ENCODE measurements at places on chromosomes 11 and 22.

DNA sequence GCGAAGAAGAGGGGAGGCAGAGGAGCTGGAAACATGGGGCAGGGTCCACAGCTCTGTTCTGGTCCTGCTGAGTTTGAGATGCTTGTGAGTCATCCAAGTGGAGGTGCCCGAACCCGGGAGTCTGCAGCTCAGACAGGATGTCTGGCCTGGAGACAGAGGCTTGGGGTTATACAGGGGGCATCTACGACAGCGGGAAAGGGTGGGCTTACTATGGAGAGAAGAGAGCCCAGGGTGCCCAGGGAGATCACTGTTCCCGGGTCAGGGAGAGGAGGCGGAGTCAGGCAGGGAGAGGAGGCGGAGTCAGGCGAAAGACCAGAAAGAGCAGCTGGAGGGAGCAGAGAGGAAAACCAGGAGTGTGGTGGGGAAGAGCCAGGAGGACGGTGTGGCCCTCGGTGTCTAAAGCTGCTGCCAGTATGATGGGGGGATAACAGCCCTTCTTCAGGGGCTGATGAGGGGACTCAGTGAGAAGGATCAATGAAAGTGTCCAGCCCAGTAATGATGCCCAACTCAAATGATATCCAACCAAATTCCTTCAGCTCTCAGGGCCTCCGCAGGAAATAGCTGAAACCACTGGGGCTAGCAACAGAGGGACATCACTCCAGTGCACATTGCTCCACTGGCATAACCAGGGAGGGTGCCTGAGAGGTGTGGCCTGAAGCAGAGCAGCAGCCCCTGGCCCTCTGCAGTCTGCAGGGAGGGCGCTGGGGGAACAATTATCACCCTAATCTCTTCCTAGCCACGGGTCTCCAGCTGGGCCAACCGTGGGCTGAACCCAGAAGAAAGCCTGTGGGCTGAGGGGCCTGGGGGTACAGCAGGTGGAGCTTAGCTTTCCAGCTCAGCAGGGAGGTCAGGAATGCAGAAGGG is 2.6 kb upstream of the LTBP3 start:
- DNase-seq = peak; percentile 89

GRCh38 chr11:35997902-35998520 is 54.1 kb downstream of the LDLRAD3 start:
- no peak for DNase-seq

DNA sequence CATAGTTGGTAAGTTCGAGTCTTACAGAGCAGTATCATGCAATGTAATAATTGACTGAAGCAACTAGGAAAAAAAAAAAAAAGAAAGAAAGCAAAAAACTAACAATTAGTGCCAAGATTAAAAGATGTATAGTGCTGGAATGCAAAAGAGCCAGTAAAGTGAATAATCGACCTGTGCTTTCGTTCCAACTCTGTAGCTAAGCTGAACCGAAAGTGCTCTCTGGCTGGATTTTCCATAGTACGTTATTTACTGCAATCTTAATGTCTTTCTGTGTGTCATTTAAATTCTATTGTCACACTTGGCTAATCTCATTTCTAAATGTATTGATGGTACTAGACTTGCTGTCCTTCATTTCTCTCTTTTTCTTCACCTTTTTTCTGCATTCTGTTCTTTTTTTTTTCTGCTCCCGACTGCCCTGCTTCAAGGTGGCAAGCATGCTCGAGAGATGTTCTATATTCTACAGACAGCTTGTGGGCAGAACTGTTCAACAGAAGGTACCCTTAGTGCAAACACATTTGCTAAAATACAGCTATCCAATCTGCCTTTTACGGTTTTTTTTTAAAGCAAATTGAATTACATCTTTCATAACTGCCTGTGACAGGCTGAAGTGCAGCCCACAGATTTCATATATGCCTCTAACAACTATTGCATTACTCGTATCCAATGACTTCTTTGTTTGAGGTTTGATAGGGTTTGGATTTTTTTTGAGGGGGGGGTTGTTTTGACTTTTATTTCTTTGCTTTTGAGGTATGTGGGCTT is 204.2 kb upstream of the MTNR1B start:
- no peak for DNase-seq

DNA sequence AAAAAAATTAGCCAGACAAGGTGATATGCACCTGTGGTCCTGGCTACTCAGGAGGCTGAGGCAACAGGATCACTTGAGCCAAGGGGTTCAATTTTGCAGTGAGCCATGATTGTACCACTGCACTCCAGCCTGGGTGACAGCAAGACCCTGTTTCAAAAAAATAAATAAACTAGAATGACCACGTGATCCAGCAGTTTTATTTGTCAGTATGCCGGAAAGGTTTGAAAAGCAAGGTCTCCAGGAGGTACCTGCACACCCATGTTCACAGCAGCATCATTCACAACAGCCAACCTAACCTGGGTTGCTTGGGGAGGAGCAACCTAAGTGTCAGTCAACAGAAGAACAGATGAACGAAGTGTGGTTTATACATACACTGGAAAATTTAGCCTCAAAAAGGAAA is 78.7 kb upstream of the SEPTIN5 start:
- DNase-seq = peak; percentile 7

Measured in sigmoid colon (tissue), 7 donors.